8988T (cell line): ENCODE measurements at places on chromosomes 16 and 17.

- no peak for DNase-seq
Observed at GRCh38 chr16:3050487-3050886, 4.1 kb downstream of the MMP25 start.

DNA sequence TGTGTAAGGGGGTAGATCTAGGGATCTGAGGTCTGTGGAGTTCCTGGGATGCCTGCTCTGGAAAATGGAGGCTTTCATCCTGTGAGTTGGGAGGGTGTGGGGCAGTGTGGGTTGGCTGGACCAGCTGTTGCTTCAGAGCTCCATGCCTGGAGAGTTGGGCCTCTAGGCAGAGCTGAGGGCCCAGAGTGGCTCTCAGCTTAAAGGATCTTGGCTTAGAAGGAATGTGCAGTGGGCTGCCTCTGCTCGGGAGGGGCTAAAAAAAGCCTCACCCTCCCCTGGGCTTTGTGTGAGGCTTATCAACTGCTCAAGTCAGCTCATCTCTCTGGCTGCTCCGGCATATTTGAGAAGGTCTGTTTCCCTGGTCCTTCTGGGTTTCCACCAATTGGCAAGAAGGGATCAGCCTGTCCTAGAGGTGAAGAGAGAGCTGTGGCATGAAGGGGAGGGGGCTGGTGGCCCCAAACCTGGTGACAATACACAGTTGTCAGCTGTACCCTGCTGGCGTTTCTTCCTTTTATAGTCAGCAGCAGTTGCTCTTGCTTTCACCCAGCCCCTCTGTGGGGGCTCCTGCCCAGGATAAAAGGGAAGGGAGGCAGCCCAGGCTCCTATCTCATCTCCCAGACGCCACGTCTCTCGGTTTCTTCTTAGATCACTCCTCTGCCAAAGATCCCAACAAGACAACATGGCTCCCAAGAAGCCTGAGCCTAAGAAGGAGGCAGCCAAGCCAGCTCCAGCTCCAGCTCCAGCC, at the start of gene MYL4:
MYL4 (plus strand) TSS at position 605 of the 745 bp plus-strand sequence; CDS start at position 680, 75 bp downstream.
- no peak for DNase-seq

- no peak for DNase-seq
Observed at GRCh38 chr17:68048996-68049395, 13.5 kb downstream of the KPNA2 start.

GRCh38 chr17:55911186-55911585, 160.3 kb downstream of the PCTP start:
- DNase-seq = no peak

DNA sequence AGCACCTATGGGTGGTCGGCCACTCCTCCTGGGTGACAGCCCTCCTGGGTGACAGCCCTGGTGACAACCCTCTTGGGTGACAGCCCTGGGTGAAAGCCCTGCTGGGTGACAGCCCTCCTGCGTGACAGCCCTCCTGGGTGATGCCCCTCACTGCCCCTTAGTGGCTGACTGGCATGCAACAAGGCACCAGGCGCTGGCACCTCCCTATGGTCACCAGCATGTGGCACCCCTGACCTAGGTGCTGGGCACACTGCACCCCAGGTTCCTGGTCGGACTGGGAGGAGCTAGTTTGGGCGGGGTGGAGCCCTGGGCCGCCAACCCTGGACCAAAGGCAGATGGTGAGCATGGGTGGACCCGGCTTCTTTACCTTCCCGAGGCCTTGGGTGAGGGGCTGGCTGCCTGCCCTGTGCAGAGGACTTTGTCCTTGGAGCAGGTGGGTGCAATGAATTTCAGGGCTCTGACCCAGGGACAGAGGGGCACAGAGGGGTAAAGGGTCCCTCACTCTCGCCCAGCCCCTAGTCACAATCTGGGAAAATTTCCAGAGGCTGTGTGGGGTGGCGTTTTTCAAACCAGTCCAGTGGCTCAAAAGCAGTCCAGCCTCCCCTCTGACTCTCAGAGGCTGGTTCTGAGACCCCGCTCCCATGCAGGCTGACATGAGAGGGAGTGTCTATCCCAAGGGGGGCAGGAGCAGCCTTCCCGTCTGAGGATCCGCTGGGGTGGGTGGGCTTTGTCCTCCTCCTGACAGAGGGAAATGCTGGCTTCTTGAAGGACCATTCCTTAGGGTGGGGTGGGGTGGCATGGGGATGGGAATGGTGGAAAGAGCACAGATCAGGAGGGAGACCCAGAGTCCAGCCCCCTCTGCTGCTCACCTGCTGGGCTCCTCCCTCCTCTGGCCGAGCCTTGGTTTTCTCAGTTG, 25.9 kb upstream of the TNFRSF13B start:
- DNase-seq = peak; percentile 75
